Stimulated activated CD4-positive, alpha-beta T cell treated with anti-CD3 and anti-CD28 coated beads, Interleukin-12 subunit alpha, Interleukin-12 subunit beta, amount 100 ng/mL, for 24 hours (primary cell): ENCODE measurements at places on chromosomes 3 and 15.

DNA sequence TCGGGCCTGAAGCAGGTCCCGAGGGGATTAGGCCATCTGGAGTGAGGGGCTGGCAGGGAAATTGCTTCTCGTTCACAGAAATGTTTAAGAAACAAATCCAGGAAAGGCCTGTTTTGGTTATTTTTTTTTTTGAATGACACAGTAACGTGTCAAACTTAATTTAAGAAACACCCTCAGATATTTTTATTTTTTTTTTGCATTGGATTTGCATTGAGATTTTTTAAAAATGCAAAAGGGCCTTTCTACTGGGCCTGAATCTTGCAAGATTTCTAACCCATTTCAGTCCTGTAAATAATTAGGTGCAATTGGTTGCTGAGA lies 25.0 kb upstream of the KLF13 start:
- DNase-seq = no peak

DNA sequence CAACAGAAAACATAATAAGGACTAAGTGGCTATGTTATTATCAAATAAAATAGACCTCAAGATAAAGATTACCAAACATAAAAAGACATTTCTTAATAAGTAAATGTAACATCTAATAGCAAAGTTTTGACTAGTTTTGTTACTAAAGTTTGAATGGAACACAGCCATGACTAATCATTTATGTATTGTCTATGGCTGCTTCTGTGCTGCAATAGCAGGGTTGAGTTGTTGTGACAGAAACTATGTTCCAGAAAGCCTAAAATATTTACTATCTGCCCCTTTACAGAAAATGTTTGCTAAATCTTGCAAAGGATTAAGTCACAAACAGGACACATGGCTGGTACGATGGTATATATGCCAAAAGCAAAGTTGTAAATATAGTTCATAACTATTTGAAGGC lies 37.9 kb upstream of the MYH15 start:
- no peak for DNase-seq

DNA sequence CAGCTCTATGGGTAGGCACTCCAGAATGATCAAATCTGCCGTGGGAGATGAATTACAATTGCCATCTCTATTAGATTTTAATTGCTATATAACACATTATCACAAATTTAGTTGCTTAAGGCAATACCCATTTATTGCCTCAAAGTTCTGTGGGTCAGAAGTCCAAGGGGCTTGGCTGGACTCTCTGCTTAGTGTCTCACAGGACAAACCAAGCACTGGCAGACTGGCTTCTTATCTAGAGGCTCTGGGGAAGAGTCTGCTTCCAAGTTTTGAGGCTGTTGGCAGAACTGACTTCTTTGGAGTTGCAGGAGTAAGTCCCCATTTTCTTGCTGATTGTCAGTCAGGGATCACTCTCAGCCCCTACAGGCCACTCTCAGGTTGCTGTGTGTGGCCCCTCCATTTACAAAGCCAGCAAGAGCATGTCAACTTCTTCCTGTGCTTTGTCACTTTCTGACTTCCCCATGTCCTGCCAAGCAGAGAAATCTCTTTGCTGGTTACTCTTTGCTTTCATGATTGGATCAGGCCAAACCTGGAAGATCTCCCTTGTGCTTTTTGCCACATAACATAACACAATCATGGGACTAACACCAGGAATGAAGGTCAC lies 93.5 kb upstream of the PRICKLE2 start:
- DNase-seq = no peak

- no peak for DNase-seq
These were observed 17.1 kb downstream of the SLC9A9 start for GRCh38 chr3:143831208-143831607.

- no peak for DNase-seq
These were observed 7.4 kb downstream of the ZNF589 start for GRCh38 chr3:48248095-48248850.

DNA sequence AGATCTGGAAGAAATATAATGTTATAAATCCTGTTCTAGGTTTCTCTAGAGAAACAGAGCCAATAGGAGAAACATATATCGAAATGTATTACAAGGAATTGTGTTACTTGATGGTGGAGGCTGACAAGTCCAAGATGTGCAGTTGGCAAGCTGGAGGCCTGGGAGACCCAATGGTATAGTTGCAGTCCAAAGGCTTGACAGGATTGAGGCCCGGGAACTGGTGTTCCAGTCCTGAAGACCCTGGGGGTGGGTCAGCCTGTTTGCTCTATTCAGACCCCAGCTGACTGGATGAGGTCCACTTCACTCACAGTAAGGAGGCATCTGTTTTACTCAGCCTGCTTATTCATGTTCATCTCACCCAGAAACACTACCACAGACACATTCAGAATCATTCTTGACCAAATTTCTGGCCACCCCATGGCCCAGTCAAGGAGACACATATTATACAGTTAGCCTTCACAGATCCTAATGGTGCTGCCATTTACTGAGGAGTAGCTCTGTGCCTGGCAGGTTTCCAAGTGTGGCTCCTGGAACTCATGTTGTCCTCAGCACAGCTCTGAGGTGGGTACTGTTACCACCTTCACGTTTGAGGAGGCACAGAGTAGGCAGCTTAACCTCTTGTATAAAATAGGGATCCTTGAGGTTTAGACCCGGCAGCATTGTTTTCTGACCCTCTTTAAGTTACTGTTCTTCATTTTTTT lies 3.7 kb downstream of the TRAK1 start:
- DNase-seq = no peak

- DNase-seq = no peak
These were observed 61.4 kb downstream of the TTBK2 start for GRCh38 chr15:42858999-42859789.

- DNase-seq = no peak
These were observed 455.7 kb downstream of the ZIC1 start for GRCh38 chr3:147864754-147865354.

DNA sequence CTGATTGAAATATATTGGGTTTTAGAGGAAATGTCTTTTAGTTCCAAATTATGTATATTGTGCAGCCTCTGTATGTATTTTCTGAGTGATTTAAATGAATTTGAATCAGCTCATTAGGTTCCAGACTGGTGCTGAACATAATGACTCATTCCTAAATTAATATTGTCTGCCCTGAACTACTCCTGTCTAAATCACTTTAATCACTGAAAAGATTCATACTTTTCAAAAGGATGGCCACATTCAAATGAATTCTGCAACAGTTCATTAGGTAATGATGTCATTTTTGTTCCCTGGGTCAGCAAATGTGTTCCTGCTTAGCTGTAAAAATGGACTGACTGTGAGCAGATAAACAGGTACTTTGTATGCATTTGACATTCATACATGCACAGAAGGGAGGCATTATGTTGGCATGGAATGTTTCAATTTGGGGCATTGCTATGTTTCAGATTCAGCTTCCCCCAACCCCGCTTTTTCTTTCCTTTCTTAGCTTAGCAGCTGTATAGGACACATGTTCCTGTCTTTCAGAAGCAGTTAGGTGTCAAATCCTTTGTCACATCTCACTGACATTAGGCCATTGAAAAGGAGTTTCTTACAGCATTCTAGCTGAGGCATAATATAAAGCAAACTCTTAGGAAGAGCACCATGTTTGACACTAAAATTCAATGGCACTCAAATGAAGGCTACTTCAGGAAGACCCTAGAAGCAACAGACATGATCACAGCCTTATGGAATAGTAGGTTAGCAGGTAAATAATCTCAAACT lies 318.5 kb upstream of the ARPP21 start:
- DNase-seq = no peak

DNA sequence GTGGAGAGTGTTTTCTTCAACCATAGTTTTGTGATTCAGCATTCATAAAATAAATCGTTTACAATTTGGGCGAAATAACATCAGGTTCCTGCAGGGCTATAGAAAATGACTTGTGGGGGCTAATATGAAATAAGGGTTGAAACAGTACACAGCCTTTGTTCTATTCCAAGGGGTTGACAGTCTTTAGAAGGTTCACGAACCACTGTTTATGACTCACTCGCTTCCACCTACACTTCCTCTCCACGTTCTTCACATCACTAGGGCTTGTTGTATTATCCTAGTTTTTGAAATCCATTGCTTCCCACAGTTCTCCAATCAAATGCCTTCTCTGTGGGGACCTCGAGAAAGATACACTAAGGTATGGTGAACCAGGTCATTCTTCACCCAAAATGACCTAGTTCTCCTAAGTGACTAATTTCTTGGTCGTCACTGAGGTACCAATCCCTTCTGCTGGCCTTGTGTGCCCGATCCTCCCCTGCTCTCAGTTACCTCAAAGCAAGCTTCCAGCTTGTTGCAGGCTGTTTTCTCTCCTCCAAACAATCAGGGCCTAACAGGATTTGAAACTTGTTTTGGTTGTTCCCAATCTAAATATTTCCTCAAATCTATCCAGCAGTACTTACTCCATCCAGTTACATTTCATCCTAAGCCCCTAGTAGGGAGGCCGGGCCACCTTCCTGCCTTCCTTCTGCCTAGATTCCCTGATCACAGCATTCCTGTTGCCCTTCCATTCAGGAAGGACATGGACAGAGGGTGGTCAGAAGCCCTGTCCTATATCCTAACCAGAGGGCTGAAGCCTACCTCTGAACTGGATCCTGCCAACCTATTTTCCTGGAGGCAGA lies 23.1 kb upstream of the TBL1XR1 start:
- no peak for DNase-seq

GRCh38 chr3:160280836-160281235 lies 55.6 kb downstream of the C3orf80 start:
- no peak for DNase-seq

DNA sequence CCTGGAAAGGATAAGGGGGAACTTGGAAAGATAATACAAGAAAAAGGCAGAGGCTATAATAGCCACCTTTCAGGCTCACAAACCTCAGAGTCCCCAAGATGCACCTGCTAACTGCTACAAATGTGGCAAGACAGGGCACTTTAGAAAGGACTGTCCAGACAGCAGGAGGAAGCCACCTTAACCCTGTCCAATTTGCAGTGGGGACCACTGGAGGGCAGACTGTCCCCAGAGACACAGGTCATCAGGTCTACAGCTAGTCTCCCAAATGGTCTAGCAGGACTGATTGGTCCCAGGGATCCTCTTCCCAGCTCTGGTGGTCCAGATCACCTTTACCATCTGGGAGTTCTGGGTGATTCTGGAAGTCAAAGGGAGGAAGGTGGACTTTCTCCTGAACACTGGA lies 882.5 kb upstream of the GBE1 start:
- no peak for DNase-seq

DNA sequence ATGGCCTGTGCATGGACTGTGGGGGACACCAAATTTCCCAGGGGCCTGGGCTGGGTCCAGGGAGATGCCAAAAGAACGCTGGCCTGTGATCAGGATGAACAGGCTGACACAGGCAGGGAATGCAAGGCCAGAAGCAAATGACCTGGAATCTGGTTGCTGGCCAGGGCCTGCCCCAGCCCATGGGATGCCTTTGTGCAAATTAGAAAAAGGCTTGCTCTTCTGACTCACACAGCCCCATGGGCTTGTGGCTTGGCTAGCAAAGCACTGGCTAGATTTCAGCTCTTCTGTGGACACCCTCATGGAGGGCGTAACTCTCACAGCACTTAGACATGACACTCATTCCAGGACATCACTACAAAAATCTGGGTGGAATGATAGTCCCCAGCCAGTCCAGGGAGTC lies 356.0 kb downstream of the SHQ1 start:
- no peak for DNase-seq

- DNase-seq = no peak
These were observed 213.9 kb downstream of the MTHFS start for GRCh38 chr15:79682851-79683288.

- no peak for DNase-seq
These were observed 263.9 kb upstream of the TGFBR2 start for GRCh38 chr3:30342318-30343060.

DNA sequence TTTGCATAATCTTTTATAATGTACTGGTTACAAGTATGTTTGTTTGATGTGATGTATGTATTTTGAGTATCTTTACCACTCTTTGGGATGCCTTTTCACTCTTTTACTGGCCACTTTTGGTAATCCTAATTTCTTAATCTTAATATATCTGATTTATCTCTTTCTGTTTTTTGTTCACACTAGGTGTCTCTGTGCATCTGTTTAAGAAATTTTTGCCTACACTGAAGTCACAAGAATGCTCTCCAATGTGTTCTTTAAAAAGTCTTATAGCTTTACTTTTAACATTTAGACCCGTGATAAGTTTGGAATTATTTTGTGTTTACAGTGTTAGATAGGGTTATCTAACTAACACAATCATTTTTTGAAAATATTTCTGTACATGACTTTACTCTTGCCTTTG lies 659.1 kb downstream of the SI start:
- DNase-seq = no peak

- DNase-seq = no peak
These were observed 37.0 kb upstream of the P2RY1 start for GRCh38 chr3:152797751-152798432.

GRCh38 chr3:40047406-40047805 lies 238.0 kb downstream of the MYRIP start:
- no peak for DNase-seq

DNA sequence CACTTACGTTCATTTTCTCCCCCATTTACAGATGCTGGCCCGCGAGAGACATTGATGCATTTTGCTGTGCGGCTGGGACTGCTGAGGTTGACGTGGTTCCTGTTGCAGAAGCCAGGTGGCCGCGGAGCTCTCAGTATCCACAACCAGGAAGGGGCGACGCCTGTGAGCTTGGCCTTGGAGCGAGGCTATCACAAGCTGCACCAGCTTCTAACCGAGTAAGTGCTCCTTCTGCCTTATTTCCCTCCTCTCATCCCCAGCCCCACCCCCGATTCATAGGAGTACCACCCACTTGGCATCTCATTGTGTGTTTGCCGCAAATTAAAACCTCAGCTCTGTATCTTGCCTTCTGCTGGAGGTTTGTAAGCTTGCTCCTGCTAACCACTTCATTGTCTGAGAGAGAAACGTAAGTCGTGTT lies 163.3 kb downstream of the AKAP13 start:
- DNase-seq = no peak

GRCh38 chr3:172461530-172462138 lies 13.4 kb upstream of the GHSR start:
- DNase-seq = no peak

GRCh38 chr3:59436164-59436958 lies 386.5 kb upstream of the CFAP20DC start:
- no peak for DNase-seq

GRCh38 chr3:59813148-59813538 lies 763.3 kb upstream of the CFAP20DC start:
- no peak for DNase-seq

DNA sequence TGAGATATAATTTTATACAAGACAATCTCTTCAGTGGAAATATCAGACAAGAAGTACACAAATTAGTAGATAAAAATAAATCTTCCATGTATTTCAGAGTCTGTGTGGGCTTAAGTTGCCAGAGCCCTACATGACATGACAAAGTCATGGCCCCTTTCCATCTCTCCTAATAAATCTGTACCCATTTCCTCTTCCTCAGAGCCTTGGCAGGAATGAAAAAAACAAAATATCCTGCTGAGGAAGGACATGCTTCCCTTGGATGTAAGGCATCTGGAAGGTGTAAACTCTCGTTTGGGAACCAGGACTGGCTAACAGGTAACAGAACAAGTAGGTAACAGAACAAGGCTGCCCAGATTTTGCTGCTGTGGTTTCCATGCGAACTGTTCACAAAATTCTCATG lies 148.1 kb downstream of the SNRK start:
- DNase-seq = no peak
